ENCODE measurements at places on chromosomes 12 and 14. TPM values are rescaled to one million over a fixed set of nuclear protein-coding genes. Genes with fewer than 3 reads are reported as not detected.

DNA sequence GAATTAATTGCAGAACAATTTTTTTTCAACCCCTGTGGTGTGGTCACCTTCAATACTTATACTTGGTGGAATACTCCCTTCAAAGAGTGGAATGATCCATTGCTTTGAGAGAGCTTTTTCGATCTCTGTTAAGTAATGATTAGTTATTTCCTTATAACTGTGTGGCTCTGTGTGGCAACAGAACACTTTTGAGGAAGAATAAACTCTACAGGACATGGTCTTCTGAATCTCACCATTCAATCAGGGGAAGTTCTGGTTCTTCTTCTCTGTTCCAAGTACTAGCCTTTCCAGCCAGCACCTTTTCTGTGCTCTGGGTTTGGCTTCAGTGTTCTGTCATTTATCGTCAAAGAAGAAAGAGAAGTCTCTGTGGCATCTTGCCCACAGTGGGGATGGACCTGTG is 369.2 kb downstream of the ZFP36L1 start:
- no peak for DNase-seq

DNA sequence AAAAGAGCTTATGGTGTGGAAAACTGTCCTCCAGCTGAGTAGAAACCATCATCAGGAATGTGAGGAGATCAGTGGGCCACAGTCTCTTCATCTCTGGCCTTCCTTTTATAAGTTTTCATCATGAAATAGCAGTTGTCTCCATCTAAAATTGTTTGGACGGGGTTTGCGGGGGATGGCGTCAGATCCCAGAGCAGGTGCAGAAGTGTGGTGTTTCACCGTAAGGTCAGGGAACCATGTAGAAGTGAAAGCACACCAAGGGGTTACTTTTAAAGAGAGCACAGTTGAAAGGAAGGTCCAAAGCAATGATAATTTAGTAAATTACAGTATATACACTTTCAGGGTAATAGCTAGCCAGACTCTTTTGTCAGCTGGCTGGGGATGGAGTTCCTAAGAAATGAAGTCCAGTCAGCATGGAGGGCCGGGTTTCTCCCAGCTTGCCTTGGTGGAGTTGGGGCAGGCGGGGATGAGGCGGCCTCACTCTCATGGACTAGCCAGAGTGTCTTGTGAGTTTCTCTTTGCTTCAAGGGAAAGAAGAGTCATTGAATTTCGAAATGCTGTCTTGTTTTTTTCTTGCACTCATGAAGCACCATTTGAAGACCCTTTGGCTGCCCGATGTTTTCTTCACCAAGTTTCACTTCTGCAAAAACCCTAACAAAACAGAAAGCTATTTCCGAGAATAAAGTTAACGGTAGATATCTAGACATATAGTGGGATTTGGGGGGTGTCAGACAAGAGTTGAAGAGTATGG is 100.6 kb downstream of the ETV6 start:
- no peak for DNase-seq

- DNase-seq: no peak
Measured at GRCh38 chr12:43179486-43179885, 372.5 kb downstream of the ADAMTS20 start.

KCNJ8 gene
- 35.0 TPM for polyA plus RNA-seq

EIF2S3B gene
- 3.1 TPM for polyA plus RNA-seq
